ENCODE measurements at places on chromosomes 6 and 20. TPM values are rescaled to one million over a fixed set of nuclear protein-coding genes. Genes with fewer than 3 reads are reported as not detected.

PSORS1C1 gene
- not detected for polyA plus RNA-seq

GRCh38 chr20:59482351-59483187 is 121.8 kb upstream of the PHACTR3 start:
- no peaks in the 10 kb centered on the region for H3K36me3 ChIP-seq
- H3K4me1 ChIP-seq: no peaks in the 10 kb centered on the region
- peaks cover 12% of the 10 kb centered on the region for H3K27me3 ChIP-seq
- no peak for DNase-seq
- H3K27ac ChIP-seq: no peak overlapping the region
- H3K4me3 ChIP-seq: no peak overlapping the region

GRCh38 chr6:110307368-110307767 is 50.8 kb downstream of the METTL24 start:
- H3K4me3 ChIP-seq: no peak overlapping the region
- DNase-seq: no peak
- no peak overlapping the region for H3K27ac ChIP-seq
- H3K4me1 ChIP-seq: no peaks in the 10 kb centered on the region
- H3K27me3 ChIP-seq: no peaks in the 10 kb centered on the region

DNA sequence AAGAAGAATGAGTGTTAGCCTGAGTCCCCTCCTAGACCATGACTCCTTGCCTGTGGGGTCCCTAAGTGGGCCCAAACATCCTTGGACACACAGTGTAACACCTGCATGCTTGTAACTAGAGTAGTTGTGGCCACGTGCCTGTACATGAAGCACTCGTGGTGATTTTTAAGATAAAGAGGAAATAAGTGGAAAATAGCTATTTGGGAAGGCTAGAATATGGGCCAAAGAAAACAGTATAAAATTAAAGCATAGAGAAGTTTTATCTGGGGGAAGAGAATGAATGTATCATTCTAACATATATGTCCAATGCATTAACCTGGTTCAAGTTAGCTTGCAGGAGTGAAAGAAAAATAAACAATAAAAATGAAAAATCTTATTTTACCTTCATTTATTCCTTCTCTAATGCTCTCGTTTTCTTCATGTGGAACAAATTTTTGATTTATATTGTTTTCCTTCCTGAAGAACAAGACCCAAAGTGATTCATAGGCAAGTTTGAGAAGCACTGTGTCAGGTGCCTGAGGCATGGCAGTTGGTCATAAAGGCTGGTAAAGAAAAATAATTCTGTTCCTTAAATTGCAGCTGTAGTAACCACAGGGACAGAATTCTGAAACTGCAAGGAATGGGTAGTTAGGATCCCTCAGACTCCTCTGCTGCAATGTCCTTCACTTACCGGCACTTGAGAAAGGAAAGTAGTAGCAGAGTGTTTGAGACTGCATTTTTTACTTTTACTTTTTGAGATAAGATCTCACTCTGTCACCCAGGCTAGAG is 8.5 kb upstream of the CST3 start:
- H3K36me3 ChIP-seq: no peaks in the 10 kb centered on the region
- no peak overlapping the region for H3K27ac ChIP-seq
- no peak for DNase-seq

TBPL1 gene
- polyA plus RNA-seq: 73.6 TPM

GRCh38 chr6:41970436-41970846 is 28.8 kb upstream of the CCND3 start:
- H3K27me3 ChIP-seq: no peaks in the 10 kb centered on the region
- H3K4me3 ChIP-seq: no peak overlapping the region
- peaks cover 25% of the 10 kb centered on the region for H3K4me1 ChIP-seq
- peaks cover 20% of the 10 kb centered on the region for H3K36me3 ChIP-seq
- H3K27ac ChIP-seq: no peak overlapping the region
- DNase-seq: no peak

SLC44A4 gene
- not detected for polyA plus RNA-seq

DNA sequence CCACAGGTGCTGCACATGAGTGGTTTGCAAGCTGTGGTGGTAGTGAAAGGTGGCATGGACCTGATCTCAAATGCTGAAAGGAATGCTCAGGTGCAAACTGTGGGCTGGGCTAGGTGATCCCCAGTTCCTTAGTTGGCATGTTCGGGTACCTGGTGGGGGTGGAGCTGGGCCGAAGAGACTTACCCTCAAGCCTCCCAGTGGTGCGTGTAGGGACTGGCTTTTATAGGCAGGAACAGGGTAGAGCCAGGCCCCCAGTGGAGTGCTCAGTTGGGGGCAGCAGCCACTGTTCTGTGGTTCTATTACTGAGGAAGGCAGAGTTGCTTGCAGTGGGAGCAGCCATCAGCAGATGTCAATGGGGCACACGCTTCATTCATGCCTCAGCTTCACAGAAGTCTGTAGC is 399.8 kb downstream of the HTR1B start:
- DNase-seq: no peak
- no peak overlapping the region for H3K4me3 ChIP-seq
- H3K27ac ChIP-seq: no peak overlapping the region

DNA sequence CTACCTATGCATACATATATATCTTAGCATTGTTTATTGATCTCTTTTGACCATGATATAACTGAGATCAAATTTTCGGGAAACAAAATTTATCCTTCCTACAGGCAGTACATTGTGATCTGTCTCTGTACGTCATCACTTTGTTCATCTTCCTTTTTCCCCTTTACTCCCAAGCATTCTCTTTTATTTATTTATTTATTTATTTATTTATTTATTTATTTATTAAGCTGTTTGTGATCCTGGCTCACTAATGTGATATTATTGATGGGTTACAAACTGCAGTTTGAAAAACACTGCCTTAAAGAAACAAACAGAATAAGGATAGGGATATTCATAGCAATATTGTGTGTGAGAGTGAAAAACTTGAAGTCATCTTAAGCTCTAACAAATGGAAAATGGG is 51.2 kb downstream of the MACROD2 start:
- H3K4me3 ChIP-seq: no peak overlapping the region
- no peak for DNase-seq
- H3K36me3 ChIP-seq: no peaks in the 10 kb centered on the region
- no peaks in the 10 kb centered on the region for H3K27me3 ChIP-seq

DNA sequence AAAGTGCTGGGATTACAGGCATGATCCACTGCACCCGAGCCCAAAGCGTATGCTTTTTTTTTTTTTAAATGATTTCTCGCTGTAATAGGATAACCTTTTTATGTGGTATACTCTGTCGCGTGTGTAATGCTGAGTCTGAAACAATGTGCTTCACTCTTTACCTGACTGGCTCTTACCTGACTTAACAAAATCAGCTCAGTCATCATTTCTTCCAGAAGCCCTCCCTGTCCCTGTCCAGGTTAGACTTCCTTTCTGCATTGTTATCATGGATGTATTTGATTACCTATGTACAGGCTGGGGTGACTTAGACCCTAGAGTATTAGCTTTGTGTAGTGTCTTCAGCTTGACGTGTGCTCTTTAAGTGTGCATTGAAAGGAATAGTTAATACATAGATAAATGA is 67.1 kb downstream of the NCOA7 start:
- no peaks in the 10 kb centered on the region for H3K27me3 ChIP-seq
- no peak overlapping the region for H3K27ac ChIP-seq
- H3K36me3 ChIP-seq: peaks cover 13% of the 10 kb centered on the region
- no peaks in the 10 kb centered on the region for H3K4me1 ChIP-seq

DNA sequence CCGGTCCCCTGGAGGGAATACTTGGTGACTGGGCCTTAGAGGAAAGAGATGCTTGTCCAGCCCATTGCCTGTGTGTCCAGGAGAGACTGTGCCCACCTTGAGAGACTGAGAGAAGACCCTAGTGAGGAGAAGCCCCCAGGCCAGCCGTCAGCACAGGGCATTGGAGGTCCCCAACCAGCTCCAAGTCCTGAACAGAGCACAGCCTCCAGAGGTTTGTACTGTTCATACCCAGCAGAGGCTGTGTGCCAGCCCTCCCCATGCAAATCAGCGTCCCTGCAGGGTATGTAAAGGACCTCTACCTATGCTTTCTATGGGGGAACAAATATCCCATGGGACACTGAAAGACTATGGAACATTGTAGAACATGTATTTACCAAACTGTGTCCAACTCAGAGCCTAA is 8.4 kb downstream of the HLA-E start:
- H3K4me3 ChIP-seq: no peak overlapping the region
- H3K4me1 ChIP-seq: peaks cover 55% of the 10 kb centered on the region
- no peak overlapping the region for H3K27ac ChIP-seq
- H3K36me3 ChIP-seq: peaks cover 10% of the 10 kb centered on the region

GRCh38 chr20:1900321-1900801 is 5.2 kb downstream of the SIRPA start:
- DNase-seq: no peak
- H3K36me3 ChIP-seq: no peaks in the 10 kb centered on the region
- peaks cover 2% of the 10 kb centered on the region for H3K4me1 ChIP-seq
- H3K4me3 ChIP-seq: no peak overlapping the region
- H3K27ac ChIP-seq: no peak overlapping the region

DNA sequence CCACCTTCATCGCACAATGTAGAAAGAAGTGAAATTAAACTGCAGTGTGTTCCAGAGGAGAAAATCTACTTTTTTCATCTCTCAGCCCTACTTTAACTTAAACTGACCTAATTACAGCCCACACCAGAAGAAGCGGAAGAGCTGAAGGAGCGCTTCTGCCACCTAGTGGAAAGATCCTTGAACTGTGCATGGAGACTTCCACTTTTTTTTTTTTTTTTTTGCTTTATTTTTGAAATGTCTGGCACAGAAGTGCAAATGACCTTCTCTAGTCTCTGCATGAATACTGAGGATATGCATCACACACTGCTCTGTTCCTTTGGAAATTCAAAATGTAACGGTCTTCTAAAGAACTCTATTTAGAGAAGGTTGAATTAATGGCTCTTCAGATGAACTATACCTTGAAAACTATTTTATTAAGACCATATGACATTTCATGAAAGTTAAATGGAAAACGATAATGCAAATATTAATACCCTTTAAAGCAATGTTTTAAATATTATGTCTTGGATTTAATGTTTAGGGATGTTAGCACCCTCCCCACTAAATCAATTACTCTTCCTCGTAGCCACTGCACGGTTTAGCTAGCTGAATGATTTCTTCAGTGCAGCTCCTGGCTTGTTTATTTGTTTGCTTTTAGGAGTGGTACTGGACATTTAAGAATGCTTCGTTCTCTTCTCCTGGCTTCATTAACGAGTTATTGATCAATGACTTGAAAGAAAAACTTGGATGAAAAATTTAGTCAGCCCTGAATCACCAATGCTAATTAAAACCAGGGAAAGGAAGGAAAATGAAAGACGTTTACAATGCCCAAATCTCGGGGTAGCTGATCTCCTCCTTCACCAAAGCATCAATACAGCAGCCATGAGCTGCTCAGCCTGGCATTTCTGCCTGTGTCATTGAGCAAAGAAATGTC is 569.6 kb upstream of the GJE1 start:
- no peaks in the 10 kb centered on the region for H3K27me3 ChIP-seq
- peaks cover 13% of the 10 kb centered on the region for H3K4me1 ChIP-seq
- DNase-seq: peak; percentile 44
- H3K36me3 ChIP-seq: no peaks in the 10 kb centered on the region

DNA sequence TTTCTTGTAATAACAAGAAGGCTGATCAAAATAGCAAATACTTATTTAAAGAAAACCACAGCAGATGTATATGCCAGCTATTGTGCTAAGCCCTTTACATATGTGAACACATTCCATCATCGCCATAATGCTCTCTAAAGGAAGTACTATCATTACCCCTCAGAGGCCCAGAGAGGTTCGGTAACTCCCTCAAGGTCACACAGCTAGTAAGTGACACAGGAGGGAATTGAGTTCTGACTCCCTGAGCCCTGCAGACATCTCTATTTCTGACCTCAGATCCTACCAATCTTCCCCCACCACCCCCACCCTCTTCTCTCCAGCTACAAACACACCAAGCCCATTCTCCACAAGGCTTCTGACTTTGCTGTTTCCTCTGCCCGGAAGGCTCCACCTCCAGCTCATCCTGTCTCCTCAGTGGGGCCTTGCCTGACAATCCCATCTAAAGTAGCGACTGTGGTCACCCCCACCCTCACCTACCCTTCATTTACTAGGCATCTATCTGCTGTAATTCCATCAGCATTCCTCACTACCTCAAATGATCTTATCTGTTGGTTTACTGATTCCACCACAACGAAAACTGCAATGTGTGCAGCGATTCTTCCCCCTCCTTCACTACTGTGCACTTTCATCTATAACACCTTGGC is 234.5 kb downstream of the LRFN2 start:
- DNase-seq: no peak
- H3K4me1 ChIP-seq: no peaks in the 10 kb centered on the region
- no peak overlapping the region for H3K27ac ChIP-seq
- no peaks in the 10 kb centered on the region for H3K36me3 ChIP-seq

KIAA0408 gene
- polyA plus RNA-seq: 0.68 TPM

GRCh38 chr20:3673221-3674070 is 8.4 kb downstream of the ADAM33 start:
- no peaks in the 10 kb centered on the region for H3K36me3 ChIP-seq
- H3K4me1 ChIP-seq: peaks cover 6% of the 10 kb centered on the region
- H3K4me3 ChIP-seq: no peak overlapping the region
- no peak for DNase-seq

DNA sequence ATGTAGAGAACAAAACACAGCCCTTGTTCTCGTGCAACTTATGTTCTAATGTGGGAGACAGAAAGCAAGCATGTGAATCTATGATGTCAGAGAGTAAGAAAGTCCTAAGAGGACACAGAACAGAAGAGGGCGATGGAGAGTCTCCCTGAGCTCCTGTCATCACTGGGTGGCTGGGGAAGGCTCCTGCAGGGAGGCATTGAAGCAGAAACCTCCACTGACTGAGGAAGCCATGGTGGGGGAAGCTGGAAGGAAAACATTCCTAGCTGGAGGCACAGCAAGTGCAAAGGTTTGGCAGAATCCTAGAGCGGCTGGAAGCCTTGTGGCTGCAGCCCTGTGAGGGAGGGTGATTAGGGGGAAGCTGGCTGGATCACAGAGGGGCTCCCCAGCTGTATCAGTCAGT is 248.0 kb downstream of the CDH26 start:
- no peaks in the 10 kb centered on the region for H3K36me3 ChIP-seq
- no peak overlapping the region for H3K4me3 ChIP-seq
- DNase-seq: no peak
- no peaks in the 10 kb centered on the region for H3K27me3 ChIP-seq
- H3K4me1 ChIP-seq: no peaks in the 10 kb centered on the region

TP53TG5 gene
- 0.56 TPM for polyA plus RNA-seq

SUPT3H gene
- polyA plus RNA-seq: 4.8 TPM

COL9A1 gene
- polyA plus RNA-seq: not detected

- no peak for DNase-seq
- no peak overlapping the region for H3K4me3 ChIP-seq
- H3K27ac ChIP-seq: peak overlapping the region; percentile 98
Observed at GRCh38 chr6:159724778-159725177, 2.5 kb upstream of the WTAP start.

GUCA1A gene
- polyA plus RNA-seq: not detected

DNA sequence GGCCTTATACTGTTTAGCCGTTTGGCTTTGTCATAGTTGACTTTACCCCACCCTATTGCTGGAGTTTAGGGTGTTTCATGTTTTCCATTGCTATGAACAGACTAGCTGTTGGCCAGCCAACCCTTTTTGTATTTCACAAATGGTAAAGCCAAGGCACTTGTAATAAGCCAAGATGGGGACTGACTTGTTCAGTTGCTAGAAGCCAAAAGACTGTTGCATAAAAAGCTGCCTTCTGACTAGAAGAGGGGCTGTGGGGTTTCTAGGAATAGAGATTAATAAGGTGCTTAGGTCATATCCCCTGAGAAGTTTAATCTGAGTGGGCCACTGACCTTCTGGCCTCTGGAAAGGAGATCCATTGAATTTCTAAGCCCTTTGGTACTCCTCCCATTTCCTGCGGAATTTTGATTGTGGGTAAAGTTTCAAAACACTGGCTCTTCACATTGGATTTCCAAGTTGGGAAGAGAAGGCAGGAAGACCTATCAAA is 211.1 kb downstream of the PLCB4 start:
- H3K36me3 ChIP-seq: no peaks in the 10 kb centered on the region
- no peak for DNase-seq
- H3K4me3 ChIP-seq: no peak overlapping the region
- H3K27ac ChIP-seq: no peak overlapping the region
- H3K27me3 ChIP-seq: no peaks in the 10 kb centered on the region

Measured in CD4-positive, CD25-positive, alpha-beta regulatory T cell (primary cell).